NB4 (cell line): ENCODE measurements at places on chromosomes 6 and 20.
A peak's percentile ranks its signal among the peaks of the same experiment; 100 is the strongest.

GRCh38 chr6:137155830-137156229, 17.6 kb downstream of the IL22RA2 start:
- DNase-seq, result peak; percentile 90

GRCh38 chr6:77666846-77667245, 14.0 kb downstream of the MEI4 start:
- DNase-seq, result no peak

DNA sequence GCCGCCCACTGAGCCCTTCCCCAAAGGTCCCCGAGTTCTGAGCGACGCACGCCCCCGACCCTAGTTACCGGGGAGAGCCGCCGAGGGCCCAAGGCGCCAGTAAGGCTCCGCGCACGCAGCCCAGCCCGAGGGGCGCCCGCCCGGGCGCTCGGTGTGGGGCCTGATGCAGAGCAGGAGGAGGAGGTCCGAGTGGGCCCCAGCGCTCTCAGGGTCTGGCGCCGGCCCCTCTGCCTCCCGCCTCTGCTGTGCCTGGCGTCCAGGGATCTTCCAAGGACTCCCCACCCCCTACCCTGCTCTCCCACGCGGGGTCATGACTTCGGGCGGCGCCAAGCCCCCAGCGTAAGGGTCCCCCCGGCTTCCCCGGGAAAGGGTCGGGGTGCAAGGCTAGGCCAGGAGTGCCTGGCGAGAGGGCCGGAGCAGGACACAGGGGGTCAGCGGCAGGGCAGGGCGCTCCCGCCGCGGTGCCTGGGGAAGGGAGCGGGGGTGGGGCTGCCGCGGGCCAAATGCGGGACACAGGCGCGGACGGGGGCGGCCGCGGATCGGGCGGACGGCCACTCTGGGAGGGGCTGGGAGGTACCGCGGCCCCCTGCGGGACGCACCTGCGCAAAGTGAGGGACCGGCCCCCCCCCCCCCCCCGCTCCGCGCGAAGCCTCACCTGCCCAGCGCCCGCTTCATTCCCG, 637 bp downstream of the ABHD12 start:
- DNase-seq, result peak; percentile 54

- peak; percentile 52 for DNase-seq
Observed at GRCh38 chr6:41073968-41074691, 1.4 kb downstream of the NFYA start.

DNA sequence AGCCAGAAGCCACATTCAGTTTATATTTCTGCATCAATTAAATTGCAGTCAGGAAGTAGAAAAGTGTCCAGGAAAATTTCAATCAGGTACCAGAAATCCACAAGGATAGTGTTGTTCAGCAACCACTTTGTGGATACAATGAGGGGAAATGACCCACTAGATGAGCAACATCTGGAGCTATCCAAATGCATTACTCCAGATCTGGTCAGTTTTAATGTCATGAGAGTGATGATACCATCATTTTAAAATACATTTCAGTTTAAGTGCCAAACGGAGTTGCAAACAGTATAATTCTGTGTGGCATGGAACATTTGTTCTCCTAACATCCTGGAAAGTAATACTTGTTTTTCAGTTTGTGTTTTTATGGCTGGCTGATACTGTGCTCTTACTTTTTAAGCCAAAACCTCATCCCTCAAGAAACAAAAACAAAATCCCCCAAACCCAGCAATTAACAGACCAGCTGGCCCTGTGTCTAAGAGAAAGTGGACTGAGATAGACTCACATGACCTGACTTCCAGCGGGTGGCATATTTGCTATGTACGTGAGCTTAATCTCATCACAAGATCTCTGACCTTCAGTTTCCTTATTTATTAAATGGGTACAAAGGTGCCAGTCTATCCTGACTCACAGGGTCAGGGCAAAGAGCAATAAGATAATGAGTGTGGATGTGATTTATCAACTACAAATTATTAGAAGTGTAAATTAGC, 58.8 kb upstream of the CNKSR3 start:
- no peak for DNase-seq

GRCh38 chr20:52150440-52151258, 40.9 kb downstream of the ZFP64 start:
- DNase-seq, result peak; percentile 67
